Prostate gland (tissue), 2 donors: ENCODE measurements at places on chromosomes 3 and 15. TPM values are rescaled to one million over a fixed set of nuclear protein-coding genes. Genes with fewer than 3 reads are reported as not detected.
A peak's percentile ranks its signal among the peaks of the same experiment; 100 is the strongest.

Gene FBXO40
- 0.68 TPM for total RNA-seq

Gene NXPE3
- 7.8 TPM for total RNA-seq

Gene CADM2
- 0.27 TPM for total RNA-seq

Gene TF
- 57.9 TPM for total RNA-seq

Gene BFSP2
- total RNA-seq = not detected

Gene SV2B
- total RNA-seq = 5.4 TPM

Gene DNAJC19
- total RNA-seq = 38.1 TPM

Gene CKMT1A
- total RNA-seq = 4.6 TPM

DNA sequence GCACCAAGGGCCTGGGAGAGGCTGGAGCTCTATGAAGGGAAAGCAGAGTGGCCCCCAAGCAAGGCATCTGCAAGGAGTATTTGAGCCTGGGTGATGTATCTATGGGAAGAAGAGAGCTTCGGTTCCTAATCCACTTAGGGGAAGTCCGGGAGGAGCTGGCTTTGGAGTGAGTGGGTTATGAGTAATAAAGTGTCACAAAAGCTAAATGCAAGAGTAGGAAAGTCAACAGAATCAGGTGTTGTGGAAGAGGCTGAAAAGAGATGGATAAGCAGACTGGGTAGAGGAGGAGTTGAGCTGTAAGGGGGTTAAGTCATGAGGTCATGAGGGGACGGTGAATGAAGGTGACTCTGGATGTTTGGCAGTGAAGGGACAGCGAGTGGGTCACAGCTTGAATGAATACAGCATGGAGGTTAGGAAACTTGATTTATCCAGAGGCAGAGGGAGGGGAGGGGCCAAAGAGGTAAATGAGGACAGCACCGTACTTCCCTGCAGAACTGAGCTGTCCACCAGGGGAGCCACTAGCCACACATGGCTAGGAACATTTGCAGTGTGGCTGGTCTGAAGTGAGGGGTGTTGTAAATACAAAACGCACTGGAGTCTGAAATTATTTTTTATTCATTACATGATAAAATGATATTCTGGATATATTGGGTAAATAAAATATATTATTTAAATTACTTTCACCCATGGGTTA lies 83.3 kb downstream of the ADCY5 start:
- H3K36me3 ChIP-seq = no peaks in the 10 kb centered on the region
- H3K4me1 ChIP-seq = no peaks in the 10 kb centered on the region
- no peak overlapping the region for H3K4me3 ChIP-seq
- no peak overlapping the region for H3K27ac ChIP-seq

DNA sequence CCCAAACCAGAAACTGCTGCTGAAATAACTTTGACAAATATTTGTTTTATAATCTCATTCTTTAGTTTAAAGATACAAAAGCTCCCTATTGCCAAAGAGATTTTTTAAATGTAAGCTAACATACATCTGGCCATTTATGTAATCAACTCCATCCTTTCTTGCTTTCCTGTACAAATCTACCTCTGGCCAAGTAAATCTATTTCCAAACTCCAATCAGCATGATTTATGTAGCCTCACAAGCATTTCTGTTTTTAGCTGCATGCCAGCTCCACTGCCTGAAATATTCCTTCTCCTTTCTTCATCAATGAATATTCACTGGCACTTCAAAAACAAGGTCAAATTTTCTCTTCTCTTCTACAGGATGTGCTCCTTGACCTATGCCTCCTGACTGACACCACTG lies 80.0 kb downstream of the SHOX2 start:
- H3K27ac ChIP-seq = no peak overlapping the region
- H3K27me3 ChIP-seq = no peaks in the 10 kb centered on the region
- no peaks in the 10 kb centered on the region for H3K4me1 ChIP-seq
- no peak overlapping the region for H3K4me3 ChIP-seq
- H3K36me3 ChIP-seq = no peaks in the 10 kb centered on the region
- no peak for DNase-seq

- no peaks in the 10 kb centered on the region for H3K36me3 ChIP-seq
- H3K27me3 ChIP-seq = no peaks in the 10 kb centered on the region
- no peak overlapping the region for H3K27ac ChIP-seq
- no peak for DNase-seq
Measured at GRCh38 chr3:44104668-44105321, 136.9 kb upstream of the TOPAZ1 start.

DNA sequence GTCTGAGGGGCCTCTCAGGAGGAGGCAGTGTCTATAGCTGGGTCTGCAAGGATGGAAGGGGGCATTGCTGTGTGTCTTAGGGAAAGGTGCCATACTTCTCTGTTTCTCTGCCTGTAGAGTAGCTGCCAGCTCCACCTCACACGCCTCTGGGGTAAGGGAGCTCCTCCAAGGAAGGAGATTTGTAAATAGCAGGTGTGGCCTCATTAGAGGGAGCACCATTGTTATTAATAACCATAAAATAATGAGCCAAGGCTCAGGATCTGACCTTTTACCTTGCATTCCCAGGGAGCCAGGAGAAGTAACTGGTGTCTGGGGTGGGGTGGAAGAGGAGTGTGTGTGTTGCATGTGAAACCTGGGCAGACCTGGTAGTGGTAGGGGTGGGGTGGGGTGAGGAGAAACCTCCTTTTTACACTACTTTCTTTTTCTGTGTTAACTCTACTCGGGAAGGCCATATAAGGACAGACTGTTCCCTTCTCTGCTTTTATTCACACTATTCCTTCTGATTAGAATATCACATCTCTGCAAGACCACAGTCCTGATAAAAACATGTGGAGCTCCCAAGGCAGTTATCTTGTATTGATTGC lies 2.2 kb upstream of the C15orf39 start:
- no peaks in the 10 kb centered on the region for H3K36me3 ChIP-seq
- H3K27me3 ChIP-seq = no peaks in the 10 kb centered on the region
- no peak overlapping the region for H3K27ac ChIP-seq
- DNase-seq = no peak

- H3K27me3 ChIP-seq = no peaks in the 10 kb centered on the region
- H3K27ac ChIP-seq = no peak overlapping the region
- DNase-seq = no peak
- no peaks in the 10 kb centered on the region for H3K4me1 ChIP-seq
Measured at GRCh38 chr3:129018271-129018670, 17.2 kb downstream of the EFCC1 start.

DNA sequence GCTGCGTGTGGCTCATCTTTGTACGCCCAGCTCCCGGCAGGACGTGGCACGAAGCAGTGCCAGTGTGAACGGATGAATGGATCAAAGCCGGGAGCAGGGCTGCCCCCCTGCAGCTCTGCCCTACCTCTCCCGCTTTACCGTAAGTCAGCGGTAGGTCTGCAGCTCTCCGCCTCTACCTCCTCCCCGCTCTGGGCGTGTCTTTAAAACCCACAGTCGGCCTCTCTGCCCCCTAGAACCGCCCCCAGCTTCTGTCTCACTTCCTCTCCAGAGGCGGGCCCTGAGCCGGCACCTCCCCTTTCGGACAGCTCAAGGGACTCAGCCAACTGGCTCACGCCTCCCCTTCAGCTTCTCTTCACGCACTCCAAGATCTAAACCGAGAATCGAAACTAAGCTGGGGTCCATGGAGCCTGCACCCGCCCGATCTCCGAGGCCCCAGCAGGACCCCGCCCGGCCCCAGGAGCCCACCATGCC lies at the start of gene PML:
PML (plus strand) TSS at position 304 of the 471 bp plus-strand sequence; CDS start at position 401, 97 bp downstream.
- H3K27ac ChIP-seq = peak within 1 kb of the TSS; percentile 95
- peaks cover 4% of the 10 kb centered on the region for H3K4me1 ChIP-seq
- DNase-seq = peak; percentile 96
- H3K4me3 ChIP-seq = peak within 1 kb of the TSS; percentile 73
- H3K36me3 ChIP-seq = no peaks in the 10 kb centered on the region

- H3K27ac ChIP-seq = no peak overlapping the region
- DNase-seq = no peak
- H3K4me1 ChIP-seq = no peaks in the 10 kb centered on the region
Measured at GRCh38 chr3:183500319-183500718, 55.2 kb downstream of the KLHL6 start.

GRCh38 chr15:73391128-73391872 lies 22.5 kb upstream of the HCN4 start:
- H3K27me3 ChIP-seq = no peaks in the 10 kb centered on the region
- no peak overlapping the region for H3K4me3 ChIP-seq
- no peak for DNase-seq

DNA sequence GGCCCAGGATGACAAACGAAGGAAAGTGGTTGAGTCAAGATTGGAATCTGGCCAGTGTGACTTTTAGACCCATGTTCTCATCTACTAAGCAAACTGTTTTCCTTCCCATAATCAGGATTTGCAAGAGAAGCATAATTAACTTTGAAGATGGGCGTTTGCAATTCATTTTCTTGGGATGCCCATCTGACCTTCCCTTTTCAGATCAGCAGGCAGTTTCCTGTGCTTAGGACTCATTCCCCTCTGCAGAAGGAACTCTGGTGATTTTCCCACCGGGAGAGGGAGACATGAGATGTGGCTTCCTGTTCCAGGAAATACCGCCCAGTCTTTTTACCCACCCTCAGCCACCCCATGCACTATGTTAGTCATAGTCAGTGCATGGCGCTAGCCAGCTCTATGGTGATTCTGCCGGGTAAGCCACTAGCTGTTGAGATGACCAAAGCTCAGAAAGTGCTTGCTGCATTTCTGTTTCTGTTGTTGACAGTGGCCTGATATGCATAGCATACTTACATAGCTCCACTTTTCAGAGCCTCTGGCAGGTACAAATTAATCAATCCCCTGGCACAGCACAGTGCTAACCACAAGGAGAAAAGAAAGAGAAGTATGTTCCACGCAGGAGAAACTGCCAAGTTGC lies 129.4 kb downstream of the VGLL4 start:
- no peak overlapping the region for H3K27ac ChIP-seq
- H3K27me3 ChIP-seq = no peaks in the 10 kb centered on the region
- peaks cover 6% of the 10 kb centered on the region for H3K4me1 ChIP-seq

- no peak overlapping the region for H3K4me3 ChIP-seq
- H3K4me1 ChIP-seq = no peaks in the 10 kb centered on the region
- H3K27ac ChIP-seq = no peak overlapping the region
- H3K27me3 ChIP-seq = no peaks in the 10 kb centered on the region
- no peak for DNase-seq
Measured at GRCh38 chr3:197088370-197088769, 58.8 kb upstream of the MELTF start.

GRCh38 chr3:134516905-134517304 lies 31.0 kb downstream of the CEP63 start:
- no peaks in the 10 kb centered on the region for H3K27me3 ChIP-seq
- H3K36me3 ChIP-seq = no peaks in the 10 kb centered on the region
- H3K4me3 ChIP-seq = no peak overlapping the region
- no peaks in the 10 kb centered on the region for H3K4me1 ChIP-seq
- DNase-seq = no peak

DNA sequence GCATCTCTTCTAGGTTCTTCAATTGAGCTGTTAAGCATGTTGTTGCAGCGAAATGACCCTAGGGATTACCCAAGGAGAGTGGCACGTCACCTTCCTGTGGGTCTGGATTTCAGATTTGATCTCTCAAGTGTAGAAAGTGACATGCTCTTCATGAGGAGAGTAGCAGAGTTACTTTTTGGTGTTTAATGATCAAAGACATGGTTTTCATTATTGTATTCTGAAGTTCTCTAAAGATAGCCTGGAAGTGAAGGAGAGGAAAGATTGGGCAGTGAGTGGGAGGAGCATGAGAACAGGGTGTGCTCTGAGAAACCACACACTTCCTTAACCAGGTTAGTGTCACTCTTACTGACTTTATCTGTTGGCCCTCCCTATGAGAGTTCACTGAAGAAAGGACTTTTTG lies 153.6 kb downstream of the AKAP13 start:
- H3K4me3 ChIP-seq = no peak overlapping the region
- H3K4me1 ChIP-seq = peaks cover 5% of the 10 kb centered on the region
- no peaks in the 10 kb centered on the region for H3K36me3 ChIP-seq
- no peak for DNase-seq
- peak overlapping the region; percentile 29 for H3K27ac ChIP-seq

- H3K27me3 ChIP-seq = no peaks in the 10 kb centered on the region
- no peak for DNase-seq
- H3K4me3 ChIP-seq = no peak overlapping the region
- no peaks in the 10 kb centered on the region for H3K36me3 ChIP-seq
Measured at GRCh38 chr3:147038481-147038880, 367.9 kb downstream of the ZIC4 start.

GRCh38 chr15:71501344-71502076 lies 308.8 kb upstream of the NR2E3 start:
- peaks cover 5% of the 10 kb centered on the region for H3K4me1 ChIP-seq
- H3K27ac ChIP-seq = peak overlapping the region; percentile 22
- no peak overlapping the region for H3K4me3 ChIP-seq
- no peaks in the 10 kb centered on the region for H3K27me3 ChIP-seq

- no peaks in the 10 kb centered on the region for H3K36me3 ChIP-seq
- no peaks in the 10 kb centered on the region for H3K27me3 ChIP-seq
- no peak for DNase-seq
- H3K4me3 ChIP-seq = no peak overlapping the region
- H3K27ac ChIP-seq = no peak overlapping the region
- H3K4me1 ChIP-seq = no peaks in the 10 kb centered on the region
Measured at GRCh38 chr3:159937561-159938166, 51.0 kb upstream of the IL12A start.

- no peaks in the 10 kb centered on the region for H3K36me3 ChIP-seq
- no peak overlapping the region for H3K27ac ChIP-seq
- no peak overlapping the region for H3K4me3 ChIP-seq
- no peaks in the 10 kb centered on the region for H3K27me3 ChIP-seq
- DNase-seq = no peak
Measured at GRCh38 chr15:50883903-50884302, 24.6 kb upstream of the AP4E1 start.

GRCh38 chr15:80996247-80996646 lies 4.5 kb upstream of the TLNRD1 start:
- H3K36me3 ChIP-seq = no peaks in the 10 kb centered on the region
- no peak overlapping the region for H3K4me3 ChIP-seq
- H3K4me1 ChIP-seq = no peaks in the 10 kb centered on the region
- no peak overlapping the region for H3K27ac ChIP-seq

DNA sequence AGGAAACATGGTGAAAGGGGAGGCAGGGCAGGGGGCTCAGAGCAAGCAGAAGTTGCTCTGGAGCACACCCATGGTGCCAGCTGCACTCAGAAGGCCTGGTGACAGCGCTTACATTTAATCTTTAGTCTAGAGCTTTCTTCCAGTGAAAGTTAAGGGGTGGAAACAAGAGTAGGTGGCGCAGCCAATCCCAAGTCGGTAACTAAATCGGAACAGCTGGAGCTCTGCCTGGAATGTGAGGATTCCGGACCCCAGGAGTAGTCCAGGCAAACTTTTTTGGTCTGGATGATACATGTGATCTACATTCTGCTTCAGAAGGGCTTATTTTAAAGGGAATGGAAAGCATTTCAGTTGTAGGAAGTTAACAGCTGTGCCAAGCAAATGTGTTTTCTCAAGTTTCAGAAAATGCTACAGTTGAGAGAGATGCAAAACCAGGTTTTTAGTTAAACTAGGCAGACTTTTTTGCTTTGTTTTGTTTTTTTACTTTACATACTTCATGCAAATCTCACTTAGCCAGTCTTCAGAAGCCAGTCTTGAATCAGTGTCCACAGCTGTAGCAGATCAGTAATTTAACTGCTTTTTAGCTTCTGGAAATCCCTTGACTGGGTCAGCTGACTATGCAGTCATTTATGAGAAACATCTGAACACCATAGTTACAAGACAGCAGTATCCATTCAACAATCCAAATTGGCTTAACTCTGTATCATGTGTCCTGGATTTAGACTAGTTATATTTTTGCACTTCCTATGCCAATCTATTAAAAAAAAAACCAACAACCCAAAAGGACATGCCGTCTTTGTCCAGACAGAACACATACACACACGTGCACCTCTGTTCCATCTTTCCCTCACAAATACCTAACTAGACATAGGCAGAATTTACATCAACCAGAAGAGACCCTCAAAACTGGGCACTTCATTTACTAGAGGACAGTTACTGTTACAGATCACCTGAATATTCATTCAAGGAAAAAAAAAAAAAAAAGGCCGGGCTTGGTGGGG lies 33.2 kb downstream of the ZNF106 start:
- no peak overlapping the region for H3K4me3 ChIP-seq
- H3K36me3 ChIP-seq = no peaks in the 10 kb centered on the region
- DNase-seq = peak; percentile 80
- peaks cover 4% of the 10 kb centered on the region for H3K4me1 ChIP-seq
- H3K27me3 ChIP-seq = no peaks in the 10 kb centered on the region
